ENCODE measurements at places on chromosomes 1 and 21.

- peak; percentile 79 for DNase-seq
These were observed 38.2 kb upstream of the WASF2 start for GRCh38 chr1:27527890-27528817.

DNA sequence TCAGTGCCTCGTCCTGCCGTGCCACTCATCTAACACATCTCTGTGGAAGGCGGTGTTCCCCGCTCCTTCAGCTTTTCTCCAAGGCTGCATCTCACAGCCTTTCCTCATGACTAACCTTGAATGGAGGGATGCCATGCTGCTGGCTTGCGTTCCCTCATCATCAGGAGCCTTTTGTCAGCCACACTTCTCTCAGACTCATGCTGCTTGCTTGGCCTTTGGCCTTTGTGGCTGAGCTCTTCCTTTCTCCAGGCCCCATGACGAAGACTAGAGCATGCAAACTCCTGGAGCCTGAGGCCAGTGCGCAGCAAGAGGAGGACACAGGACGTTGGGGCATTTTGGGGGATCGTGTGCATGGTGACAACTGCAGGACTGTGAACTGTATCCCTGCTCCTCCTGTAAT, 70.8 kb downstream of the SYT2 start:
- no peak for DNase-seq

- DNase-seq, result no peak
These were observed 90.2 kb downstream of the LRRC7 start for GRCh38 chr1:69657971-69658370.

GRCh38 chr1:64472805-64473204, 2.9 kb downstream of the CACHD1 start:
- DNase-seq, result no peak

GRCh38 chr1:209673631-209674417, 1.4 kb upstream of the G0S2 start:
- DNase-seq, result peak; percentile 87

DNA sequence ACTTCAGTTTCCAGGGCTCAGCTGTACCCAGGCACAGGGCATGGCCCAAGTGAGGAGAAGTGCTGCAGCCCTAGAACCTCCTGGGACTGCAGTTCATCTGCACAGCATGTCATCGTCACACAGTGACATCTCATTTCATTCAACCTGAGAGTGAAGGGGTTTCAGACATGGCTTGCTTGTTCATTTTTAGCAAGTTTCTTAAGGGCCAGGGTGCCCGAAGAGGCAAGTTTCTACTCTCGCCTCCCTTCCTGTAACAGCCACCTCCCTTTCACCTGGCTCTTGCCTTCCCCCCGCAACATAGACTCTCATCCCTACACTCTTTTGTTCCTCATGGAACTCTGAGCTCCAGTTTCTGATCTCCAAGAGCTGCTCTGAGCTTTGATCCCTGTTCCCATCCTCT, 108.1 kb downstream of the C1orf21 start:
- no peak for DNase-seq

GRCh38 chr1:147072482-147073432, 99.5 kb downstream of the PRKAB2 start:
- peak; percentile 65 for DNase-seq

- no peak for DNase-seq
These were observed 187.7 kb downstream of the CHRM3 start for GRCh38 chr1:239574112-239574511.

- peak; percentile 49 for DNase-seq
These were observed 71.2 kb upstream of the ZC3H12A start for GRCh38 chr1:37403166-37403565.

GRCh38 chr1:57134803-57135202, 169.0 kb upstream of the C8B start:
- DNase-seq, result no peak

GRCh38 chr1:226223786-226224244, 351 bp downstream of the MIXL1 start:
- no peak for DNase-seq

- no peak for DNase-seq
These were observed 30.0 kb downstream of the PRKACB start for GRCh38 chr1:84174051-84174556.

GRCh38 chr1:93585059-93585966, 96.3 kb downstream of the BCAR3 start:
- peak; percentile 83 for DNase-seq

GRCh38 chr21:14251336-14251735, 35.4 kb downstream of the RBM11 start:
- DNase-seq, result no peak

DNA sequence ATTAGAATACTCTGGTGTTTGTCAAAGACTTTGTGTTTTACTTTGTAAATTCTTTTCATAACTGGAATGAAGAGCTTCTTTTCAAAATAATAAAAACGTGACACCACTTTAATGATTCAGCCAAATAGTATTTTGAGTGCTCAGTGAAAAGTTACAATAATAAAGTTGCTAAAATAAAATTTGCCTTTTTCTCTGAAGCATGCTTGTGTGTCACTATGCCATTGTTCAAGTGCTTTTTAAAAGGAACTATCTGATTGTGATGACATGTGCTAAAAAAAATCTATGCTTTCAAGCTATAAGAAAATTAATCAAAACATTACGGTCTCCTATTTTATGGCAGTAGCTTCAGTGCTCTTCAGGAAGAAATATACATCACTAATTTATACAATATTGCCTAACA, 1290.5 kb upstream of the B3GALT2 start:
- no peak for DNase-seq

- no peak for DNase-seq
These were observed 93.5 kb downstream of the NRDC start for GRCh38 chr1:51784997-51785421.
